ENCODE measurements at places on chromosomes 6 and 20. TPM values are rescaled to one million over a fixed set of nuclear protein-coding genes. Genes with fewer than 3 reads are reported as not detected.

- no peak for DNase-seq
These were observed 40.6 kb upstream of the ECHDC1 start for GRCh38 chr6:127383988-127384387.

DNA sequence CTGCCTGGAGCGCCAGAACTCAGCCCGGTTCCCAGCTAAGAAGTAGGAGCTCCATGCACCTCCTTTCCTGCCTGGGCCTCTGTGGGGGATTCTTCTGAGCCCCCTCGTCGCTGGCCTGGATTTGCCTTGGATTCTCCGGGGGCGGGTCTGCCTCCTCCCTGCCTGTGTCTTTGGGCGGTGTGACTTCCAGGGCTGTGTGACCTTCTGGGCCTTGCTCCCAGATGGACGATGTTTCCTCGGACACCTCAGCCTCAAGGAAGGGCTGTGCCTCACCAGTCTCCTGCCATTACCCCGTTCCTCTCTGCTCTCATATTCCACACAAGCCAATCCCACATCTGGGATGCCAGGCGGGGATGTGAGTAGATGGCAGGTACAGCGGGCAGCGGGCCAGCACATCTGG is 76.8 kb downstream of the ERMARD start:
- DNase-seq = no peak

- no peak for DNase-seq
These were observed 28.4 kb downstream of the COL19A1 start for GRCh38 chr6:69894578-69895347.

DNA sequence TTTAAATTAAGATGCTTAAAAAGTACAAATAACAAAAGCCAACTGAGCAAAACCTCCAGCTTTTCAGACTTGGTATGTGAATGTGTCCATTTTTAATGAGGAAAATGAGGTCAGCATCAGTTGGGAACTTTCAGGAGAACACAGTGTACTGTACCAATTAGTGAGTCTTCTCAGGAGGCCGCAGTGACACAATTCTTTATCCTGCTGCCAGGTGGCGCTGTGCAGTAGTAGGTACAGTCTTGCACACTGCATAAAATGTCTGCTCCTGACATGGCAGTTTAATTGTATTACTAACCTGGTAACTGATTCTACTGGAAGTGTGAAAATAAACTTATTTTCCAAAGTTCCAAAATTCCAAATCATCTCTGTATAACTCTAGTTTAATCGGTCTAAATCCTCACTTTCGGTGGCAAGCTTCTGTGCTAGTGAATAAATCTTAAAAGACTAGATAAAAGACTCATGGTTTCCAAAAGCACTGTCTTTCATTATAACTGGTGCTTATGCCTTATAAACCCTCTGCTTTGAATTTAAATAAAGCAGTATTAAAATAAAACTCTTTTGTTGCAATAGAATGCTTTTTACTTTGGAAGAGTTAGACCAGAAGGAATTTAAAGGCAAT is 214.8 kb upstream of the MMS22L start:
- peak; percentile 66 for DNase-seq

- DNase-seq = no peak
These were observed 191.6 kb downstream of the ADAT2 start for GRCh38 chr6:143258945-143259344.

- DNase-seq = peak; percentile 18
These were observed at the start of gene VSTM2L for GRCh38 chr20:37902504-37903313. Gene VSTM2L (plus strand): TSS chr20:37903127. CDS start chr20:37903351, 224 bp downstream.

- no peak for DNase-seq
These were observed 15.5 kb upstream of the HELZ2 start for GRCh38 chr20:63589261-63590217.

GRCh38 chr6:115544765-115545671 is 515.7 kb downstream of the FRK start:
- DNase-seq = no peak

DNA sequence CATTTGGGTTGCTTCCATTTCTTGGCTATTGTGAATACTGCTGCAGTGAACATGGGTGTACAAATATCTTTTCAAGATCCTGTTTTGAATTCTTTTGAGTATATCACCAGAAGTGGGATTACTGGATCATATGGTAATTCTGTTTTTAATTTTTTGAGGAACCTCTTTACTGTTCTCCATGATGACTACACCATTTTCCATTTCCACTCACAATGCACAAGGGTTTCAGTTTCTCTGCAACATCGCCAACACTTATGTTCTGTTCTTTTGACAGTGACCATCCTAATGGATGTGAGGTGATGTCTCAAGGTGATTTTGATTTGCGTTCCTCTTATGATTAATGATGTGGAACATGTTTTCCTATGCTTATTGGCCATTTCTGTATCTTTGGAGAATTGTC is 214.4 kb upstream of the ZFP64 start:
- no peak for DNase-seq

- no peak for DNase-seq
These were observed 44.3 kb upstream of the FRMD1 start for GRCh38 chr6:168123165-168123911.

DNA sequence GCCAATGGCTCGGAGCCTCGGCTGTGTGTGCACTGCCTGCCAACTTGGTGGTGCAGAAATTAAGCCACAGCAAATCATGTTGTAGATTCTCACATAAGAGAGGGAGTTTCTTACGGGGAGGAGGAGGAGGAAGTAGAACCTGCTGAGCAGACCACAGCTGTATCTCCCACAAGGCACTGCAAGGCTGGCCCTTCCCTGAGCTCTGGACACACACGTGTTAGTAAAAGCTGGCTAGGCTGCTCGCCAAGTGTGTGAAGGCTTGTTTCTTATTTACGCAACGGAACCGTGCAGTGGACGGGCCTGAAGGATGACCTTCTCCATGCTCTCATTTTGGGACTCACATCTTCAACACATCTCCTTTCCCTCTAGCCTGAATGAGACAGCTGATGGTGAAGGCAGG is 15.7 kb upstream of the QKI start:
- no peak for DNase-seq

GRCh38 chr6:126959765-126960164 is 158.7 kb upstream of the RSPO3 start:
- no peak for DNase-seq

DNA sequence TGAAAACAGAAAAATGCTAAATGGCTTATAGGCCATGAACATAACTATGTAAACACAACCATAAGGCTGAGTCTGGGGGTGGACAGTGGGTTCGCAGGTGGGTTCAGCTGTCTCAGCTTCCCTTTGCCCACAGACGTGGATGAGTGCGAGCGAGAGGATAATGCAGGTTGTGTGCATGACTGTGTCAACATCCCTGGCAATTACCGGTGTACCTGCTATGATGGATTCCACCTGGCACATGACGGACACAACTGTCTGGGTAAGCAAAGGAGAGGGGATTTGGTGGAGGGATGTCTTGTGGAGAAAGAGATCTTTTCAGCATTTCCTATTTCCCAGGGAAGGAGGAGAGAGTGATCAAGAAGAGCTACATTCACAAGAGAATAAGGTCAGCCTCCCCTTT is 14.7 kb downstream of the SCUBE3 start:
- no peak for DNase-seq

- DNase-seq = peak; percentile 91
These were observed 101.3 kb downstream of the RTN4IP1 start for GRCh38 chr6:106527979-106528378.

GRCh38 chr6:54595844-54596243 is 250.7 kb upstream of the FAM83B start:
- no peak for DNase-seq

- DNase-seq = no peak
These were observed 44.8 kb upstream of the BCLAF1 start for GRCh38 chr6:136334465-136334846.

DNA sequence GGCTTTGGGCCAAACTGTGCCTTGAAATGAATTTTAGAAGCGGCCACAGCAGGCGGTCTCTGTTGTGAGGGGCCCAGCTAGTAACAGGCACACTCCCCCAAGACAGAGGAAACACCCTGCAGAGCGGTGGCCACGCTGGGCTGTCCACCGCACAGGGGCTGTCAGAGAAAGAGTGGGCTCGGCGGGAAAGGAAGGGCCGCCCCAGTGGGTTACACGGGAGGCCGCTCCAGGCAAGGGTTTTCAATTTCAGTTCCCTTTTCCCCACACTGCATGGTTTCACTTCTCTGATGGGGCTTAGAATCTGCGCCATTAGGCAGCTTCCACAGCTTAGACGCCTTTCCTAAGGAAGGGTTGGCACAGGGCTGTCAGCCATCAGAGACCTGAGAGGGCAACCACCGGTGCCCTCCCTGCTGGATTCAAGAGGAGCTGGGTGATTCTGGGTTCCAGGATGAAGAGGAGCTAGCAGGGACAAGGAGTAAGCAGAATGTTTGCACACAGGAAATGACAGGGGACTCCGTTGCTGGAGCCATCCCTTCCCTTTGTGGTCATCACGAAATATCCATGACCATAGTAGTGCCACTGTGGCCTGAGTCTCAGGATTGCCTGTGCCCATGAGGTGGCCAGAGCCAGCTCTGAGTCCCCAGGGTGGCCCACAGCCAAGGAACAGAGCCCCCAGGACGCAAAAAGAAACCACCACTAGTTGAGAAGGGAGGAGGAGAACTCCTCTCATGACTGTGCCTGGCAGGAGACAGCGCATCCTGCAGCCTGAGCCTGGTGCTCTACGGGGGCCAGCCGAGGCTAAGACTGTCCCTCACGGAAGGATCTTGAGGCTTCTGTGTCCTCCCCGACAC is 282.7 kb downstream of the NRN1 start:
- DNase-seq = no peak

The TXNDC5 gene
- total RNA-seq = 226 TPM

The LHFPL5 gene
- total RNA-seq = not detected

The MMS22L gene
- 11.4 TPM for total RNA-seq

The LTB gene
- not detected for total RNA-seq

The PGBD1 gene
- total RNA-seq = 4.5 TPM

The HLA-G gene
- total RNA-seq = 0.20 TPM

The IP6K3 gene
- total RNA-seq = 0.79 TPM

Measured in HFFc6 (cell line).